RPMI8226 (cell line): ENCODE measurements at places on chromosomes 6 and 20.

DNA sequence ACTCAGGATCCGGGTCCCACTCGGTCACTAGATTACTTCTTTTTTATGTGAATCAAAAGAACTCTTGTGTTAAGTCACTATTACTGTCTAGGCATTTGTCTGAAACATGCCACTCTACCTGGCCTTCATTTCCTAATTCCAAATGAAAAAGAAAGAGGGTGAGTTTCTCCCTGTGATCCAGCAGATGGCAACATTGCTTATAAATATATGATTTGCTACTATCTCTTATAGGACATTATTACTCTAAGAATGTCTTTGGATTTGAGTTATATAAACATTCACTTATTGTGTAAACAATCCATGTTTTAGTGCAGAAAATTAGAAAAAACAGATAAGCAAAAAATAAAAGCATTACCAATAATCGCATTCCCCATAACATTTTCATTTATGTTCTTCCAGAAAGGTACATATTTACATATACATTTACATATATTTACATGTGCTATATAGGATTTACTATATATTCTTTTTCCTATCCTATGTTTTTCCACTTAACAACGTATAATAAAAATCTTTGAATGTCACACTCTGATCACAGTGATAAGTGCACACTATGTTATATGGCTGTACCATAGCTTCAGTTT, 66.9 kb downstream of the FAXC start:
- no peak for DNase-seq

DNA sequence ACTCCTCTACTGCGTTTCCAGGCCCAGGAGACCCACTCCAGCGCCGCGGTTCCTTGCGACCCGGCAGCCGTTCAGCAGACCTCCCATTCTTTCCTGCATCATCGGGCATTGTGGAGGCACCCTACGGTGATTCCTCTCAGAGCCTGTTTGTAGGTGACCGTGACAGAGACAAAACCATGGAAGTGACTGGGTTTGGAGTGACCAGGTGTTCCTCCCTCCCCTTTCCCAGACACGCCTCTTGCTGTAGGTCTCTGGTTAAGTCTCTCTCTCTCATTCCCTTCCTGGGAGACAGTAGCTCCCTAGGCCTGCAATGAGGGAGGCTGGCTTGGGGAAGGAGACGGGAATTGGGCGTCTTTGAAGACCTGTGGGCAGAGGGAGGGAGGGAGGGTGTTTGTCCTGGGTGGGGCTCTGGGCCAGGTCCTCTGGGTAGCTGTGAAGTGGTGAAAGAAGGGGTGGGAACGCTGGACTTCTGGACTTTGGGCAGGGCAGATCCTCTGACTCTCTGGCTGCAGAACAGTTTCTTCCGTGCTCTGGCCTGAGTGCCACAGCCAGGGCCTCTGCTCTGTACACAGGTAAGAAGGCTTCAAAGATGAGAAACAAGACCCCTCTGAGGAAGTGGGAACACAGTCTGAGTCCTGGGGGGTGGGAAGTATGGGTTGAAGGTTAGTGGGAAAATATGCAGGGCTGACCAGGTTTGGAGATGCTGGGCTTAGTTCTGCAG, 763 bp downstream of the KLC4 start:
- no peak for DNase-seq

DNA sequence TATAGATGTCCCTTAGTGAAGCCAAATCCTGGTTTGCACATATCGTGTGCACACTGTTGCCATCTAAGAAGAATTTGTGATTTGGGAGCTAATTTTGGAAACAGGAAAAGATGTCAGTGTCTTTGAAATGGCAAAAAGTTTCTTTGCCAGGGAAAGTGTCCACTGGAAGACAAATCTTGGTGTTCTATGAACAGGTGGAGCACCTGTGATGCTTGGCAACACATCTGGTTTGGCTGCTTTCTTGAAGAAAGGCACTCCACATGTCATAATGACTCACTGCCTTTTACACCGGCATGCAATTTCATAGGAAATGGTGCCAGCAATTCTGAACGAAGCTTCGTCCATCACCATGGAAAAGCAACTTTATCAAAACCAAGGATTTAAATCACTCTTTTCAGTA, 1040.0 kb upstream of the MAP3K7 start:
- no peak for DNase-seq

GRCh38 chr6:112037783-112038216, 16.1 kb upstream of the CCN6 start:
- no peak for DNase-seq

DNA sequence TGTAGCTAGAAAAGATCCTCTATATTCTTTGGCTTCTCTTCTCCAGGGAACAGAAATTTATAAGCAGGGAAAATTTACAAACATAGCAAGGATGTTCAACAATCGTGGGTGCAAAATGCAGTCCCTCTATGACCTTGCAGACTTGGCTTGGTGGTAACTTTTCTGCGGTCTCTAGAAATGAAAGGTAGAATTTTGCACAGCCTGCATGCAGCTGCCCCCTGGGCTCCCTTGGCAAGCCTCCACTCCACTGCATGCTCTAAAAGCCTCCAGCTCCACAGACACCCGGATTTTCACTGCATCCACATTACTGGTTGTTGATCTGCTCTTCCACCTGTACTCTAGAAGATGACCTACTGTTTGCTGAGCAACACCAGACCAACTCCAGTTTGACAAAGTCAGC, 236.5 kb upstream of the EYS start:
- DNase-seq: no peak

DNA sequence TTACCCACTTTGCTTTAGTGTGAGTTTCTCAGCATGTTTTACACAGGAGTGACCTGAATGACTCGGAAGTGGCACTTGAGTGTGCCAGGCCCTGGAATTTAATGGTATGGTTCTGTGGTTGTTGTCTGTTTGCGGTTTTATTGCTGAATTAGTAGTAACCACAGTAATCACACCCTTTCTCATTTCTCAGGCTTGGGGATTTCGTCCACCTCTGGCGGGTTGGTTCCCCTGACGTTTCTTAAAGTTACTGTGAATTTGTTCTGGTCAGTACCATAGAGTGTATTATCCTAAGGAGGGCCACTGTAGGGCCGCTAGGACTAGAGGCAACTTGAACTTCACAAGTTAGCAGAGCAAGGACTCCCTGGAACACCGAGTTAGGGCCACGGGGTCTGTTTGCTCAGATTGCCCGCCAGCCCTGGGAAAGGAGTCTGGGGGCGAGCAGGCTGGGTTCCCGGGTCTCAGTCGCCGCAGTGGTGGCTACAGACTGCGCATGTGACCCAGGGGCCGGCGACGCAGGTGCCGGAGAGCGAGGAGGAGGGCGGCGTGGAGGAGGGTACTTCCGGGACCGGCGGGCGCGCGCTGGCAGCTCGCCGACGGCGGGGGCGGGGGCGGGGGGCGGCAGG, 546 bp upstream of the KLHL32 start:
- peak; percentile 72 for DNase-seq

GRCh38 chr6:52254731-52255378, 10.6 kb upstream of the IL17F start:
- no peak for DNase-seq

- no peak for DNase-seq
These were observed 129.6 kb upstream of the DOK5 start for GRCh38 chr20:54345821-54346220.

GRCh38 chr6:33957892-33958525, 154.2 kb upstream of the MLN start:
- no peak for DNase-seq

GRCh38 chr6:49513153-49513989, 13.6 kb downstream of the GLYATL3 start:
- no peak for DNase-seq

DNA sequence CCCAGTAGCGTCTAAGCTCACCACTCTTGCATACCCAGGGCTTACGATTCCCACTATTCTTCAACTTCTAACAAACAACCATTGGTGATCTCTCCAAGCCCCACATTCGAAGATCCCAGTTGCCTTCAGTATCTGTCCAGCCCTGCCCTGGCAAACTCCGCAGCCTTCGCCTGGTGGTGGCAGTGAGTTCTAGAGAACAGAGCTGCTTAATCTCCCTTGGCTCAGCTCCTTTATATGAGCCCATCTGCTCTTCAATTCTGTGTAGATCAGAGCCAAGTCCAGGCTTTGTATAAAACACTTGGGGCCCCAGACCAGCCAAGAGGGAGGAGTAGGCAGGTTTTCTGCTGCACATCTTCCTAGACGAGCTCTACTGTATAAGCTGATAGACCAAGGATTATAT, 193.3 kb downstream of the PHACTR1 start:
- DNase-seq: no peak

DNA sequence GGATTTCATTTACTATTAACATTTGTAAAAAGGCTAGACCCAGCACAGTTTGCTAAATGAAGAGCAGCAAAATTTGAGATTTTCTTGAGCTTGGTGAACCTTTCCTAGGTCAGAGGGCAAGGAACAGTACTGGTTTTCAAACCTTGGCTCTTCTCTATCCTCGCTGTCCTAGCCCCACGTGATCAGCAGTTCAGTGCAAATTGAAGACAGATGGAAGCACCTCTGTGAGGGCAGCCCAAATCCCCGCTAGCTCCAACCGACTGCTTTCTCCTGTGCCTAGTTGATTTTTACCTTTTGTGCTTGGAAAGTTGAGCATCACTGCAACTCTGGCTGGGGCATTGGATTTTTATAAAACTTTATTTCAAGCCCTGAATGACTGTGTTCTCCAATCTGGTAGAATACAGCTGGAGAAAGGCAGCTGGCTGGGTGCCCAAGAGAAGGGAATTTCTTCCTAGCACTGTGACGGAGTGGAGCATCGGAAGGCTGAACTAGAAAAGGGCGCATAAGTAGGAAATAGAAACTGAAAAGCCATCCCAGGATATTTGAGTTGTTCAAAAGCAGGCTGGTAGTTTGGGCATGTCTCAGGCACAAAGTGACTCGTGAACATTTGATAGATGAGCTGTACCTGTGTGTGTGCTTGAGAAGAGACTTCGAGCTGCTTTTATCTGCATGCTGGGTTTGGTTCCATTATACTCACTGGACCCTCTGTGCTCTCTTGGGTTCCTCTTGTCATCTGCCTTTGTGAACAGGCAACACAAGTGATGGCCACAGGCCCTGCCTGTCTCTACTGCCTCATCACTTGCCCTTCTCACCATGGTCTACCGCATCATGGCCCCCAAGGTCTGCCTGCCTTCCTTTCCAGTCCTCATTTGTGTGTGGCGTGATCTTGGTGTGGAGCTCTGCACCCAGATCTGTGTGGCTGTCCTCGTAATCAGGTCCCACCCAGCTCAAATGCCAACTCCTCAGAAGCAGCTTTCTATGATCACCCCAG, 2.3 kb downstream of the RNF114 start:
- no peak for DNase-seq

GRCh38 chr20:62727584-62728027, 19.0 kb downstream of the NTSR1 start:
- no peak for DNase-seq

DNA sequence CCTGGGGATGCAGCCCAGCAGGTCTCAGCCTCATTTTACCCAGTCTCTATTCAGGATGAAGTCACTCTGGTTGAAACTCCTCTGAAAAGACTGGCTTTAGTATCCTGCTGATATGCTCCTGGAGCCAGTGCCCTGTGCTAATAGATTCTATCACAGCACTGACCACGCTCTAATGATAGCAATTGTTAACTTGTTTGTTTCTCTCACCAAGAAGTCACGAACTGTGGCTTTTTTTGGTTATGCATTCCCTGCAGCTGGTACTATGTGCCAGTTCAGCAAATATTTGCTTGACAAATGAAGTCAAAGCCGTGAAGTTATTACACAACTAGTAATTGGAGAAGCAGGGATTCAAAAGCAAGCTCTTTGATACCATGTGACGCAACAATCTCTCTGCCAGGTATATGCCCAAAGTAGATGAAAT, 754.6 kb downstream of the KIF16B start:
- DNase-seq: no peak

DNA sequence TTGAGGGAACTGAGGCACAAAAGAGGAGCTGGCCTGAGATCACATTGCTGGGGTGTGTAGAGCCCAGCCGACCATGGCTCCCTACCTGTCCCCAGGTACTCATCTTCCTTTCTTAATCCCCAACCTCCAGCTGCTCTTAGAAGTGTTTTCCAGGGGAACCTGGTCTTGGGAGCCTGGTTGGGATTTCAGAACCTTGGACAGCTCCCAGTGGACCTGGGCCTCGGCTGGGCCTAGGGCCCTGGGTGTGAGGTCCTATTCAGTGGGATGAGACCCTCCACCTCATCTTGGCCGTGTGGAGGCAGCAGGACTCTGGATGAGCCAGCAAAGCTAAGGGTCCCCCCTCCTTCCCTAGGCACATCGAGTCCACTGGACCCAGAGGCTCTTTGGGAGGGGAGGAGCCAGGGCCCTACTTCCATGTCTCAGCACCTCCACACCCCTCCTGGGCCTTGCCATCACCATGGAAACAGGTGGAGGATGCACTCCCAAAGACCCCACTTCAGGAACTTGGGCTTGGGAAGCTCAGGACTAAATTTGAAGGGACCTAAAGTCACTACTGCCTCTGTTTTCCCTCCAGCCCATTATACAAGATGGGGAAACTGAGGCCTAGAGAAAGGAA, 38.5 kb downstream of the DLGAP4 start:
- peak; percentile 58 for DNase-seq

DNA sequence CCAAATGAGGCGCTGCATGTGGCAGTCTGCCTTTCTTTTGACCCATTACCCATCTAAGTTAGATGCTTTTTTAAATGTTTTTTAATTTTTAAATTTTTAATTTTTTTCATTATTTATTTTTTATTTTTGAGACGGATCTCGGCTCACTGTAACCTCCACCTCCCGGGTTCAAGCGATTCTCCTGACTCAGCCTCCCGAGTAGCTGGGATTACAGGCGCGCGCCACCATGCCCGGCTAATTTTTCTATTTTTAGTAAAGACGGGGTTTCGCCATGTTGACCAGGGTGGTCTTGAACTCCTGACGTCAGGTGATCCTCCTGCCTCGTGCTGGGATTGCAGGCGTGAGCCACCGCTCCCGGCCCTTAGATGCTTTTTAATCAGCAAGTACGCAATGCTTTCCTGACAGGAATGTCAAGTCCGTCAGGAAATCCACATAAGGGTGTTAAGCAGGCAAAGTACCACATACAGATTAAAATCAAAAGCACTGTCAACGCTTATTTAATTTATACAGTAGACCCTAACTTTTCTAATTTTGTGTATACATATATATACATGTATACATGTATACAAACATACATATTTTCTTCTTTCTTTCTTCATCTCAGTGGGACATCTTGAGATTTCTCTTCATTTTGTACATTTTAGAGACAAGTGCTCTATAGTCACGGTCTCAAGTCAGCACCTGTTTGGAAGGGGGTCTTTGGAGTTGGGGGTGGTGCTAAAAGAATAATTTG, 995 bp upstream of the GSTA4 start:
- peak; percentile 72 for DNase-seq

- DNase-seq: no peak
These were observed 10.9 kb upstream of the NOX3 start for GRCh38 chr6:155466539-155466938.

DNA sequence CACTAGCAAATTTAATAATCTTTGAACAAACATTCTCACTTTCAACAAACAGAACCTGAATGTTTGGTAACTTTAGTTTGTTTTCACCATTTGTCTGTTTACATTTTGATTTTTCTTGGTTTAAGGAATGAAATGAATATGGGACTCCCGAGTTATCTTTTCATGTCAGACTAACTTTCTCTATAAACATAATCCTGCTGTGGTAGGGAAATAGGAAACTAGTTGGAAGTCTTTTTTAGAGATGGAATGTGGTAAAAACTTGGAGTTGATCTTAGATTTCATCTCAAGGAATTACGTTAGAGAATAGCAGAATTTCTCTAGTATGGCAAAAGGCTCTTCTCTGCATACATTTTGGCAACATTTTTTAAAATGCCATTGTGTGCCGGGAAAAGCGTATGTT, 206.5 kb downstream of the CDKAL1 start:
- no peak for DNase-seq
